ENCODE measurements at places on chromosomes 13 and 19. TPM values are rescaled to one million over a fixed set of nuclear protein-coding genes. Genes with fewer than 3 reads are reported as not detected.

GRCh38 chr13:25489238-25489637 is 117.5 kb downstream of the ATP8A2 start:
- DNase-seq = no peak

DNA sequence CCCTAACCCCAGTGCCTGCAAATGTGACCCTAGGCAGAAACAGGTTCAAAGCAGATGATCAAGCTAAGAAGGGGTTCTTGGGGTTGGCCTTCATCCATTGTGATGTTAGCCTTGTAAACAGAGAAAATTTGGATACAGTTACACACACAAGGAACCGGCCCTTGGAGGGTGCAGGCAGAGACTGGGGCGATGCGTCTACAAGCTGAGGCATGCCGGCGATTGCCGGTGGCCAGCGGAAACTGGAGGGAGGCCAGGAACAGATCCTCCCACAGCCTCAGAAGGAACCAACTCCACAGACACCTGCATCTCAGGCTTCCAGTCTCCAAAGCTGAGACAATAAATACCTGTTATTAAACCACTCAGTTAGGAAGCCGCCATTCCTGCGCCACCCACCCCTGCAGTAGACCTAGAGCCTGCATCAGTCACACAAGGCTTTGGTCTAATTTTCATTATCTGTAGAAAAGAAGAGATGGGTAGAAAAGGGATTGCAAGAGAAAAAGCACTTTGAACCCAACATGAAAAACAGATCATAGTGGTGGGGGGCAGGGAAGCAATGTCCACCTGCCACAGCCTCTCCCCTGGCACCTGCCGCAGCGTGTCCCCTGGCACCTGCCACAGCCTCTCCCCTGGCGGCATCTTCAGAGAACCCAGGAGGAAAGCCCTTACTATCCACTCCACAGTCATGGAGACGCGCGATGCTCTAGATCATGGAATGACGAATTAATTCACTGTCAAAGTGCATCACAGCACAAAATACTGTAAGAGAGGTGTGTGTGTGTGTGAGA is 119.7 kb upstream of the SOX1 start:
- no peak for DNase-seq

GRCh38 chr13:27341616-27342015 is 71.0 kb downstream of the RASL11A start:
- peak; percentile 36 for DNase-seq

The MAMSTR gene
- total RNA-seq = 0.32 TPM

The PRTN3 gene
- 0.50 TPM for total RNA-seq

The C3 gene
- 3.5 TPM for total RNA-seq

All from NCI-H460 (cell line).